CD4-positive, alpha-beta T cell treated with Interleukin-4 for 4 hours (primary cell): ENCODE measurements at places on chromosomes 6 and 20.

DNA sequence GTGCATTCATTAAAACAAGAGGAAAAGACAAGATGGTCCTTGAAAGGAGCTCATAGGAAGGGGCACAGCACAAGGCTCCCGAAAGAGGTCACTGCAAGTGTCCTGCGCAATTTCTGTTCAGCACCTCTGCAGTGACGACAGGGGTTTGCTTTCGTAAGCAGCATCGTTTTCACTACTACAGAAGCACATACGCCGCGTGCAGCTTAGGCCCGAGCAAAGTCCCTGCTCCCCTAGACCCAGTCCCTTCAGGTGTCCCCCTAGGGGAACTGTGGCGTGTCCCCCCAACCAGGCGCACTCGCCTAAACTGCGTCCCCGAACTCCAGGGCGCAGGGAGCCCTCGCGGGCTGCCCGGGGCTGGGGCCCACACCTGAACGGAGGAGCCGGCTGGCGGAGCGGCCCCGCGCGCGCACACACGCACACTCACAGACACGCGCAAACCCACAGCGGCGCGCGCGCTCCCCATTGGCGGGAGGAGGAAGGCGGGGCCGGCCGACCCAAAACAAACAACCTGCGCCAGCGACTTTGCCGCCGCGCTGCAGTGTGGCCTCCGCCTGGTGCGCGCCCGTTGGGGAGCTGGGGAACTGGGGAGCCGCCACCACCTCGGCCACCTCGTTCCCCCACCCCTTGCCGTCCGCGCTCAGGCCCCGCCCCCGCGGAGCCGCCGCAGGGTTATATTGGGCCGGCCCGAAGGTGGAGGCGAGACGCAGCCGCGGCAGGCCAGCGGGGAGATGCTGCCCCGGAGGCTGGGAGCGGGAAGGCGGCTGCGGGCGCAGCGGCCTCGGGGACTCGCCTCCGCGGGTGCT is at the start of gene FOXQ1:
Gene FOXQ1 (plus strand): TSS at position 699 of the 803 bp plus-strand sequence. CDS start 607 bp downstream, outside the sequence.
- DNase-seq = no peak

- DNase-seq = peak; percentile 3
These were observed 64.9 kb downstream of the C6orf58 start for GRCh38 chr6:127641905-127642304.

- DNase-seq = peak; percentile 43
These were observed 8.6 kb downstream of the AARS2 start for GRCh38 chr6:44304282-44305199.

DNA sequence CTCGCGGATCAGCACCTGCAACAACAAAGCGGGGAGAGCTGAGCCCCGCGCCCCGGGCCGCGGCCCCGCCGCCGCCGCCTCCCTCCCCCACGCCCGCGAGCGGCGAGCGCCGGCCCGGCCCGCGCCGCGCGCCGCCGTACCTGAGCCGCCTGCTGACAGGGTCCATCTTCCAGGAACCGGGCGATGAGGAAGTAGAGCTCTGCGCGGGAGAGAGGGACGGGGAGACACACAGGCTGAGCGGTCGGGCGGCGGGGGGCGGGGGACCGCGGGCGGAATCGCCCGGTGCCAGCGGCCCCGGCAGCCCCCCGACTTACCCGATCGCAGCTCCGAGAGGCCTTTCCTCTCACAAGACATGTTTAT is 359 bp downstream of the PHIP start:
- DNase-seq = peak; percentile 45

DNA sequence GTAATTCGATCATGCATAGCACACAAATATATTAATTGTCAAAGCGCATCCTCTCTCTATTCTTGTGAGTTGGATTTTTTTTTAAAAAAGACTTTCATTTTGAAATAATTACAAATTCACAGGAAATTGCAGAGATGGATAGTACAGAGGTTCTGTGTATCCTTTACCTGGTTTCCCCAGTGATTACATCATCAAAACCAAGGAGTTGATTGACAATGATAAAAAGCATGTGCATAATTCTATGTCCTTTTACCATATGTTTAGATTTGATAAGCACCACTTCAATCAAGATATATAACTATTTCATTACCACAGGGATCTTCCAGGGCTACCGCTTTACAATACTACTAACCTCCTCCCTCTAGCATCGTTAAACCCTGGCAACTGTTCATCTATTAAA is 40.2 kb downstream of the CCN2 start:
- DNase-seq = no peak

DNA sequence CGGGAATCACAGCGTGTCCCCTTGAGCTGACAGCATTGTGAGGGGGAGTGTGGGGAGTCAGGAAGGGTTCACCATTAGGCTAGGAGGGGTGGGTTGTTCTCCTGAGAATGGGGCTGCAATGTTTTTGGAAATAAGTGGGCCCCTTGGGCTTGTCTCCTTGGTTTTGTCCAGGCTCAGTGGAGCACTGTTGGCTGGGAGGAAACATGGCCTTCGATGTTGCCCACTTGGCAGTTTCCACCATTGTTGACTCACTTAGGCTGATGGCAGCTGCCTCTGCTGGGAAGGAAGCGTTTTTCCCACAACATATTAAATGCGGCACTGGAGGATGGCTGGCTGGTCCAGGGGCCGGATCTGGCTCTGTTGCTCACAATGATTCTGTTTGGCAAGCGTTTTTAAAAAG is 512.1 kb downstream of the QKI start:
- DNase-seq = no peak

DNA sequence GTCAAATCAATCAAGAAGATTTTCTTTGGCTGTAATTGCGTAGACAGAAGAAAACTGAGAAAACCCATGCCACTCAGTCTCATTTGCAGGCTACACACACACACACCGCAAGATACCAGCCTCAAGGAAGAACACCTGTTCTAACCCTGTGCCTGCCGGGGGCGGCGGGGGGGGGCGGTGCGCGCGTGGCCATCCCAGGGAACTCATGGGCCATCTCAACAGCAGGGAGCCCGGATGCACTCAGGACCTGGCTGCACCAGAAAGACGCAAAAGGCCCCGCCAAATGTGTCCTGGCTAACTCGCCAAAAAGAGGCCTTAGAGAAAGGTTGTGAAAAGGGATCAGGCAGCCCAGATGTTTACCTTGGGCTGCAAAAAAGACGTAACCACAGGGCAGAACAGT is 2.1 kb downstream of the B3GAT2 start:
- DNase-seq = no peak

DNA sequence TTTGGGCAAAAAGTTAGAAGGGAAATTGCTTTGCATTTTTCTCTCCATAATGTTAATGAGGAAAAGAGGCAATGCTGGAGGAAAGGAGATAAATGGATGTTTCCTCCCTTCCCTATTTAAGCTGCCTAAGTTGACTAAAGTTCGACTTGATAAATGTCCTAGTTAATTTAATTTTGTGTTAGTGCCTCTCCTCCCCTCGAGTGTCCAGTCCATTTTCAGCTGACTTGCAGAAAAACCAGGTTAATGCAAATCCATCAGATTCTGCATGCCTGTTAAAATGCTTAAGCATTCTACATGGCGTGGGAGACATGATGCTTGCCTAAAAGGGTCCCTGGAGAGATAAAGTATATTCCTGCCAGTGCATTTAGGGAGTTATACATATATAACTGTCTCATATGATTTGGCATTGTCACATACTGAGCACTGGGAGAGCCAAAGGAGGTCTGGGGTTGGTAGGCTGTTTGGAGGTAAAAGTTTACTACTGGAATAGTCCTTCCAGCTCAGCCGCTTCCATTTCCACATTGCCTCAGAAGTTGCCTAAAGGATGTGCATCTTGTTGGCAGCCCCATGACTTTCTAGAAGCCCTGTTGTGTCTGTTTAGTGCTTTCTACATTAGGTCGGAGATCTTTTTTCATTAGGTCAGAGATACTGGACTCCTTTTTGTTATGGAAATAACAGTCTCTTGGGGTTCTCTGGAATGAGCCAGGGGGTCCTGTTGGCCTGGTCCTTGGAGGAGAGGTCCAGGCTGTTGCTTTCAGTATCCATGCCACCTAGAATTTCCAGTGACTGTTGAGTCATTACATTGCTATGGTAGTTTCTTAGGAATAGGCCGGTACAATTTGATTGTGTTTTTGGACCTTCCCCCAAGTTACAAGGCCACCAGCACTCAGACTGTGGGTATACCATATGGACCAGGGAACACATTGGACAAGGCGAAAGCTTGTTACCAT is 30.4 kb downstream of the JARID2 start:
- DNase-seq = no peak

GRCh38 chr20:51926670-51927305 is 124.5 kb upstream of the SALL4 start:
- DNase-seq = no peak

DNA sequence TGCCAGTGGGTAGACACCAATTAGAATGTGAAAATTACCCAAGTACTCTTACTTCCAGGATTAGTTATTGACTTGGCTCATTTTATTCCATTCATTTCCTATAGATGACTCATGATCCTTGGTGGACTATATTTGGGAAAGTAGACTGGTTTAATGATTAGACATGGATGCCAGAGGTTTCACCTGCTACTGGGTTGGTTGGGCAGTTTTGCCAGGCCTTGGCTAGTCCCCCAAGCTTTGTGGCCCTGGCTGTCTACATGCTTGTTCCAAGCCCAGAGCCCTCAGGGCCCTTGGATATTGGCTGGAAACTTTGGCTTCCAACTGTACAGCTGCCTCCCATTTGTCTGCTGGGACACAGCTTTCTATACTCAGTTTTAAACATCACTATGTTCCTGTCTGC is 104.1 kb downstream of the ZFP64 start:
- no peak for DNase-seq

- DNase-seq = no peak
These were observed 72.6 kb downstream of the INSM1 start for GRCh38 chr20:20440481-20440880.

GRCh38 chr20:53980031-53980465 is 90.3 kb downstream of the BCAS1 start:
- DNase-seq = no peak

DNA sequence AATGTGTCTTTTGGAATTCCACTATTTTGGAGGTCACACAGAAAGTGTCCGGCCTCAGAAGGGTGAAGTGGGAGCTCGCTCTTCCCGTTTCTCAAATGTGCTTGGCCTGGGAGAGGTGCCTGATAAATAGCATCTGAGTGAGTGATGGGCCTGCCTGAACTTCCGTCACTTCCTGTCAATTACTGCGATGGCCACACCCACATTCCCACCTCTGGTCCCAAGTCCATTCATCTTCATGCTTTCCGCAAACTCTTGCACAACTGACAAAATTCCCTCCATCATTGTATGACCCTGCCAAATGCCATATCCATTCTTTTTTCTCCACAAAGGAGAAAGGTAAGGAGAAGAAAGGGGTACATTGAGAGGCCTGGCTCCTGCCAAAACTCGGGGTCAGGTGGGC is 169.0 kb downstream of the QKI start:
- DNase-seq = no peak

DNA sequence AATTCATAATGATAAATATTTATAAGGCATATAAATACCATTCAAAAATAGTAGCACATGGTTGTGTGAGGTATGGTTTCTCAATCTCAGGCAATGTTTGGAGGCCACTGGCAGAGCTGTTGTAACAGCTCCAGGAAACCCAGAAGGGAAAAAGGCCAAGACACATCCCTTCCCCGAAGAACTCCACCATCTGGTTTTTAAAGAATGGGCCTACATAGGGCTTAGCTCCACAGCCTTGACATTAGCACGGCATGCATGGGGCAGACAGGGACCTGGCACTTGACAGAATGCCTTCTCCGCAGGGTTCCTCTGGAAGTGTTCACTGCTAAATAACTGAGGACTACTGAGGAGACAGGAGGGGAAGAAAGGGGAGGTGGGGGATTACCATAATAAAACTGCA is 16.1 kb upstream of the FOXO3 start:
- no peak for DNase-seq

GRCh38 chr6:68657374-68658139 is 22.5 kb downstream of the ADGRB3 start:
- DNase-seq = no peak

DNA sequence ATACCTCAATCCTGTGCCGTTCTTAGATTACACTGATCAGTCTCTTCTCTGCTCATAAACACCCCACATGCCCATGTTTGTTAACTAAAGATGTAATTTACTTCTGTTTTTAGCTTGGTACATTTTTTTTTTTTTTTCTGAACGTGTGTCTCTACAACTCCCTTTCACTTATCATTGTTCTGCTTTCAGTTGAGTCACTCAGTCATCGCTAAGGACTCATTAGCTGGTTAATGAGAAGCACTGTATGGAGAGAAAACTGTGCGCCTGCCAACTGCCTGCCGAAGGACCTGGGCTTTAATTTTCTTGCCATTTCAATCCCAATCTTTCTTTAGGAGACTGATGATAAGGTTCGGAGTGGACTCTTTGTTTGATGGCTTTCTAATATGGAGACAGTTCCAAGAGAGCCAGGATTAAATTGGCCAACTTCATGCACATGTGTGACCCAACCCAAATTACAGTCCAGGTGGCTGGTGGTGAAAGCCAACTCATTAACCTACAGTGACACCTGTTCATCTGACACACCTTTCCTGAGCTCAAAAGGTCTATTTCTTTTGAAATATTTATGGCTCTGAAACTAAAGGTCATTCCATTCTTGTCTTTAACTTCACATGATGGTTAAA is 334.1 kb downstream of the BCKDHB start:
- DNase-seq = no peak

DNA sequence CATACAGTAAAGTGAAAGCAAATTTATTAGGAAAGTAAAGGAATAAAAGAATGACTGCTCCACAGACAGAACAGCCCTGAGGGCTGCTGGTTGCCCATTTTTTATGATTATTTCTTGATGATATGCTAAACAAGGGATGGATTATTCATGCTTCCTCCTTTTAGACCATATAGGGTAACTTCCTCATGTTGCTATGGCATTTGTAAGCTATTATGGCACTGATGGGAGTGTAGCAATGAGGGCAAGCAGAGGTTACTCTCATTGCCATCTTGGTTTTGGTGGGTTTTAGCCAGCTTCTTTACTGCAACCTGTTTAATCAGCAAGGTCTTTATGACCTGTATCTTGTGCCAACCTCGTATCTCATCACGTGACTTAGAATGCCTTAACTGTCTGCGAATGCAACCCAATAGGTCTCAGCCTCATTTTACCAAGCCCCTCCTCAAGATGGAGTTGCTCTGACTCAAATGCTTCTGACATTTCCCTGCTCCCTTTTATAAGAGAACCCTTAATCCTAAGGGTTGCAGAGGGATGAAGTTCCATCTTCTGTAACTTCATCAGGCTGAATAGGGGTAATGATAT is 280.1 kb upstream of the RGS17 start:
- DNase-seq = no peak

- DNase-seq = no peak
These were observed 45.3 kb downstream of the CLIC5 start for GRCh38 chr6:45970326-45970725.

GRCh38 chr6:157640746-157641451 is 182.1 kb upstream of the SNX9 start:
- no peak for DNase-seq

DNA sequence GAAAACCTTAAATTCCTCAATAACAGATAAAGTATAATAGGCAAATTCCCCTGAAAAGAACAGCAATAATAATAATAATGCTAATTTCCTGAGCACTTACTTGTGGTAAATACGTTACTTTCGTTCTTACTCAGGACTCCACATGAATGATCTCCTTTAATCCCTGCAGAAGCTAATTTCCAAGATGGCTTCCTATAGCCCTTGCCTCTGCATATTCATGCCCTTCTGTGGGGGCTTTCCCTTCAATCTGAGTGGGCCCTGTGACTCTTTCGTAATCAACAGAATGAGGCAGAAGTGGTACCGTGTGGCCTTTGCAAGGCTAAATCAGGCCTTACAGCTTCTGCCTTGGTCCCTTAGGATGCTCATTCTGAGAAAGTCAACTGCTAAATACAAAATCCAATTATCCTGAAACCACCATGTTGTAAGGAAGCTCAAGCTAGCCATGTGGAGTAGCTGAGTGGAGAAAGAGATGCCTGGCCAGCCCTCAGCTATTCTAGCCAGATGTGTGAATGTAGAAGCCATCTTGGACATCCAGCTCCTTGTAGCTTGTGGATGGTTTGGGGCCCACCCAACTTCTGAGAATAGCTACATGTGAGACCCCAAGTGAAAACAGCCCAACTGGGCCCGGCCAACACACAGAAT is 50.5 kb downstream of the MCUR1 start:
- DNase-seq = peak; percentile 7
